Esophagus muscularis mucosa (tissue), 4 donors: ENCODE measurements at places on chromosomes 13 and 19. TPM values are rescaled to one million over a fixed set of nuclear protein-coding genes. Genes with fewer than 3 reads are reported as not detected.
A peak's percentile ranks its signal among the peaks of the same experiment; 100 is the strongest.

GRCh38 chr13:19103140-19103539 is 78.5 kb downstream of the TUBA3C start:
- no peak for DNase-seq

- no peak for DNase-seq
Measured at GRCh38 chr19:34808566-34808965, 35.6 kb upstream of the ZNF599 start.

DNA sequence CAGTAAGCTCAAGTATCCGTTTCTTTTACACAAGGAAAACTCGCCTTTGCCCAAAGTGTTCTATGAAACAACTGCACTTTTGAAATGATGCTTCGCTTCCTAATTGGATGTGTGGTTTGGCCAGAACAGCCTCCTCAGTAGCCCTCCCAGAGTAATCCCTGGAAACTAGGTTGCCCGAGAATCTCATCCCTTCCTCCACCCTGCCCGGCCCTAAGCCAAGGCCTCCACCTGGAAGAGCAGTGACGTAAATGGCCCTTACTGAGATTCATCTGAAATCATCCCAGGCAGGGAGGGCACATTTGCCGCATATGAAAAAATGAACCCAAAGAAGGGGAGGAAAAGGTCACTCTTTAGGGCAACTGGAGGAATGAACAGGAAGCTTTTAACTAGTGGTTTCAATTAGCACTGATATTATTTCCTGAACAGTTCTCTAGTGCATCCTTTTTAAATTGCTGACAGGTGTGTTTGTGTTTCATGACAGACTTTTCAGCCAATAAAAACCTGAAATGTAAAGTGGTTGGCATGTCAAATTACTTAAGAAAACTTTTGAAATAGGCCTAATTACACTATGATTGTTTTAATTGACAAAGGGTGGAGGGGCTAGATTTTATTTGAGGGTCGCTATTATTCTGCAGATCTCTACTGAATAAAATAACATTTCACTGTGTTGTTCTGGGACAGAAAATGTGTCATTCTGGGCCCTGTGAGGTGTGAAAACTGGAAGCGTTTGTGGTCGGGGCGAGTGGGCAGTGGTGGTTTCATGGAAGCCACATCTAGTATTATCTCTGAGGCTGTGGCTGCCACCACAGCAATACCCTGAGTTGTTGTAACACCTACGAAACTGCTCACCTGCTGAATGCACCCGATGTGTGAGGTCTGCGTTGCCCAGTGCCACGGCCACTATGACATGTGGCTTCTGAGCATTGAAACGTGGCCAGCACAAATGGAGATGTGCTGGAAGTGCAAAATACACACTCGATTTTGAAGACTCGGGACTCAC is 112.1 kb downstream of the ZIC5 start:
- DNase-seq, result peak; percentile 84

DNA sequence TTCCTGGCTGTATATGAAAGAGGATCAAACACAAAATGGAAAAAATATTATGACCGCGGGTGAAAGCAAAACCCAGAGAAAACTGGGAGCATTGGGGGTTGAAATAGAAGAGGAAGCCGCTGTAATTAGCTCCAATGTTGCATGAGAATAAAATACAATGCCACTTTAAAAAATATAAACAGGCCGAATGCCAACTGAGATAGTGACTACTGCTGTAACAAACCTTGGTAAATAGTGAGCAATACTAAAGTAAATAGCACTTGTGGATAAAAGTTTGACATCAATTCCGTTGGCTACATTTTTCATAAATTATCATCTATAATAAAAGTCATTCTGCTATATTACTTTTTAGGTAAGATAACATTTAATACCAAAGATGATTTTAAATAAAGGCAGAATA is 395.8 kb upstream of the MIR17HG start:
- no peak for DNase-seq

PRR22 gene
- total RNA-seq, result 0.83 TPM

DNA sequence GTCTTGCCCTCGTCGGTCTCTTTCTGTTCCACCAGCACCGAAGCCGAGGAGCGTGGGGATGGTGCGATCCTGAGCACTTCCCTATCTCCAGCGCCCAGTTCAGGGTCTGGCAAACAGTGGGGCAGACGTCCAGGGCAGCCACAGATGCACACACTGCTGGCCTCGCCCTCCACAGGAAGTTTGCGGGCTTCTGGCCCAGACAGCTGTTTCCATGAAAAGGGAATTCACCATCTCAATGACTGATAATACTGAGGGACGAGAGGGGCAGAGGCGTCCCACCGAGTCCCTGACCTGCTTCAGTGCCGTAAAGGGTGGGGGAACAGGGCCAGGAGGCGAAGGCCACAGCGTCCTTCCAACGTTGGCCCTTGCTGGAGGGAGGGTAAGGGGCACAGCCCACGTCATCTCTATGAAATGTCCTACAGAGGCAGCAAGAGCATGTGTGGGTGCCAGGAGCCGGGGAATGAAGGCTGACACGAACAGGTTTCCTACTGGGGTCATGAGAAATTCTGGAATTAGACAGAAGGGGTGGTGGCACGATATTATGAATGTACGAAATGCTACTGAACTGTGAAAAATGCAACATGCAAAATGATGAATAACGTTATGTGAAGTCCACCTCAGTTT is 19.5 kb downstream of the SHC2 start:
- DNase-seq, result no peak

GDF15 gene
- 1.6 TPM for total RNA-seq

- peak; percentile 78 for DNase-seq
Measured at GRCh38 chr13:25169951-25170553, 2.0 kb downstream of the AMER2 start.

- DNase-seq, result no peak
Measured at GRCh38 chr19:24057144-24057543, 29.8 kb upstream of the ZNF254 start.

TBXA2R gene
- 17.2 TPM for total RNA-seq

SULT2A1 gene
- not detected for total RNA-seq

DNA sequence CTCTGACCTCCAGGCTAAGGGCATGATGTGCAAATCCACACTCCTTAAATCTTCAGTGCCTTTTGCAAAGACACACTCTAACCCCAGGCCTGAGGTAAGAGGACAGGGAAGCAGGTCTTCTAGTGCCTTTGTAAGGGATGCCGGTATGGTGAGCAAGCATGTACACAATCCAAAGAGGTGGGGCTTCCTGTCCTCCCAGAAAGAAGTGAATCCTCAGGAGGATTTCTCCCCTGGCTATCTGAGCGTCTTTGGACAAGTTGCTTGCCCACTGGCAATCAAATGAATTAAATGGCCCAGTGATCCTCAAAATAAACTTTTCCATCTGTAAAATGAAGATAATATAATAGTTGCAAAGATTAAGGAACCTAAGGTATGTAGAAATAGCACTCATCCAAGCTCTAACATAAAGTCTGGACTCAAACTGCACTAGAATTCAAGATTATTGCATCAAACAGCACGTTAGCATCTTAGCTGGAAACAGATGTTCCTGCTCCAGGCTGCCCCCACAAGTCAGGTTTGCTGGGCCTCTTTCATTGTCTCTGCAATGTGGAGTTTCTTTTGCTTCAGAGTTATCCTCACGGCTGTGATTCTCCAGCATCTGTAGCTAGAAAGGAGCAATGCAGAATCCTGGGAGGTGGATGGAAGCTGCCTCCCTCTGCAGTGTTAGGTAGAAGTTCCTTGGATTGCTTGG is 249.6 kb downstream of the TSHZ3 start:
- DNase-seq, result no peak

GGN gene
- not detected for total RNA-seq

- no peak for DNase-seq
Measured at GRCh38 chr13:53560556-53560955, 531.9 kb downstream of the OLFM4 start.

GRCh38 chr13:26557051-26557392 is 461 bp upstream of the WASF3 start:
- DNase-seq, result no peak

DNA sequence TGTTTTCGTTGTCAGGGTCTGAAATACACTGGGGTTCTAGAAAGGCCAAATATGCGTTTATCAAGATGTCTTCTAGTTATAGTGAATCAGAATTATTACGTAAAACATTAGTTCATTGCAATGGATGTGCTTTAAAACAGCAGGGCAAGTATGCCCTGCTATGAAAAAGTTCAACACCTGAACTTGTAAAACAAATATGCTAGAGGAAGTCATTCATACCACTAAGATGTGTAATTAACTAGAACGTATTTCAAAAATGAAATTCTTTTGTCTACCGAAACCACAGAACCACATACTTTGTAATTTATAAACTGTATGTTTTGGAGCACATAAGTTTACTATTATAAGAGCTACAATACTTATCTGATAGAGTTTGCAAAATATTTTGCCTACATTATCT is 266.2 kb downstream of the KCTD12 start:
- DNase-seq, result no peak

- DNase-seq, result no peak
Measured at GRCh38 chr19:27894906-27895754, 1317.8 kb downstream of the UQCRFS1 start.

ATP1A3 gene
- total RNA-seq, result 4.3 TPM

DIAPH3 gene
- 1.0 TPM for total RNA-seq

DNA sequence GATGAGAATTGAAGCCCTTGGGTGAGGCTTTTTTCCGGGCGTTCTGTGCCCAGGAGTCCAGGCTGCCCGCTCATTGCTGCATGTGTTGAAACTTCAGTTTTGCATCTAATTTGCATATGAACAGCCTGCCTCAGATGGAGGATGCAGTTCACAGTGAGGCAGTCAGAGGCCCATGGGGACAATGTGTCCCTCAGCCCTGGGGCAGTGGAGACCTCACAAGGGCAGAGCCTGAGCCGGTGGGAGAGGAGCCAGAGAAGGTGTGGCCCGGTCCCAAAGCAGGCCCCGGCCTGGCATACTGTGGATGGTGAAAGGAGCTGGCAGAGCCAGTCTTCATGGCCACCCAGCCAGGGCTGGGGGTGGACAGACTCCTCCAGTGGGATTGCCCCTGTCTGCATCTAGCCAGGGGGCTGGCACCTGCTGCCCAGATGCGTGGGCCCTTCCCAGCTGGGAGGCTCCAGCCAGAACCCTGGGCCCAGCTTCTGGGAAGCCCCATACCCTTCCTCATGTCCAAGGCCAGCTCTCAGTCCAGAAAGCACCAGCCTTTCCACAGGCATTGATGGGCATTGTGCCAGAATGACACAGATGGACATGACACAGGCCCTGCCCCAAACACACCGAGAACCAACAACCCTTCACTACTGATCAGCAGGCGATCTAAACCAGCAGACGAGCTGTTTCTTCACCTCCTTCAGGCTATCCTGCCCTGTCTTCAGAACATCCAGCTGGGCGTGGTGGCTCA is 32.9 kb upstream of the KCTD15 start:
- DNase-seq, result no peak

DNA sequence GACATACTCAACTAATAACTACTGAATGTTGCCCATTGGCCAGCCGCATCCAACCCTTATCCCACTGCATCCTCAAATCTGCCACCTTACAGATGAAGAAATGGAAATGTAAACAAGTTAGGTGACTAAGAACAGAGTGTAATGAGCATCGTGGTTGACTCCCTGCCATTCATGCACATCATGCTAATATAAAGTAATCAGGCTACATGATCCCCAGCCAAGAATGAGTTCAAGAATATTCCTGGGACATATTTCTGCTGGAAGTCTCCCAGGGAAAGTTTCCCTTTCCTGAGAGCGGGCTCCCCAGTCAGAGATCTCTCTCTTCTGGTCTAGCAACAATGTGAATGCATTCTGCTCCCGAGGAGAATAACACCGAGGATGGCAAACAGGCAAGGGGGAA is 55.9 kb upstream of the SERP2 start:
- no peak for DNase-seq

GRCh38 chr13:109836629-109837607 is 50.5 kb upstream of the IRS2 start:
- DNase-seq, result peak; percentile 88

- no peak for DNase-seq
Measured at GRCh38 chr13:111031531-111031961, 83.6 kb upstream of the ARHGEF7 start.

- DNase-seq, result peak; percentile 98
Measured at GRCh38 chr13:20174656-20175405, 14.0 kb upstream of the GJA3 start.

DNA sequence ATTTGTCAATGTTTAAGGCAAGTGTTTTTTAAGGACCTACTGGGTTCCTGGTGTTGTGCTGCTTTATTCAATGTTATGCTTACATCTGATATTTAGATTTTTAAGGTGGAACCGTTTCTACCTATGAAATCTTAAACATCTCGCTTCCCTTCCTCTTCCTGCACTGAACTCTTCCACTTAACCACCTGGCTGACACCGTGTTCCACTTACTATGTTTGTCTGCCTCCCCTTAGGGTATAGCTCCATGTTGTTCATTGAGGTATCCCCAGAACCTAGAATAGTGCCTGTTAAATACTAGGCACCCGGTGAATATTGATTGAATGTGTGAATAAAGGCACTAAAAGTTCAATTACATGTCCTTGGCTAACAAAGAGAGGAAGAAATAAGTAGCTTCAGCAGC is 104.9 kb downstream of the RNF17 start:
- peak; percentile 8 for DNase-seq

CABP5 gene
- not detected for total RNA-seq

DNA sequence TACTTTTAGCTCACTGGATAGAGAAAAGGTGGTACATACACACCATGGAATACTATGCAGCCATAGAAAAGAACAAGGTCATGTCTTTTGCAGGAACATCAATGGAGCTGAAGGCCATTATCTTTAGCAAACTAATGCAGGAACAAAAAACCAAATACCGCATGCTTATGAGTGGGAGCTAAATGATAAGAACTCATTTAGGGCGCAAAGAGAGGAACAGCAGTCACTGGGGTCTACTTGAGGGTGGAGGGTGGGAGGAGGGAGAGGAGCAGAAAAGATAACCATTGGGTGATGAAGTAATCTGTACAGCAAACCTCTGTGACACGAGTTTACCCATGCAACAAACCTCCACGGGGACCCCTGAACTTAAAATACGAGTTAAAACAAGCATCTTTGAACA is 135.1 kb downstream of the IRS2 start:
- DNase-seq, result no peak

GRCh38 chr19:53172889-53173288 is 14.0 kb upstream of the ZNF347 start:
- DNase-seq, result no peak

ZNF525 gene
- 9.6 TPM for total RNA-seq
